ENCODE measurements at places on chromosomes 3 and 15.

GRCh38 chr3:14407203-14407602 lies 4.8 kb downstream of the SLC6A6 start:
- no peak for DNase-seq

- no peak for DNase-seq
These were observed 37.2 kb downstream of the ECT2 start for GRCh38 chr3:172787746-172788145.

GRCh38 chr15:91632176-91632575 lies 221.3 kb upstream of the SLCO3A1 start:
- no peak for DNase-seq

DNA sequence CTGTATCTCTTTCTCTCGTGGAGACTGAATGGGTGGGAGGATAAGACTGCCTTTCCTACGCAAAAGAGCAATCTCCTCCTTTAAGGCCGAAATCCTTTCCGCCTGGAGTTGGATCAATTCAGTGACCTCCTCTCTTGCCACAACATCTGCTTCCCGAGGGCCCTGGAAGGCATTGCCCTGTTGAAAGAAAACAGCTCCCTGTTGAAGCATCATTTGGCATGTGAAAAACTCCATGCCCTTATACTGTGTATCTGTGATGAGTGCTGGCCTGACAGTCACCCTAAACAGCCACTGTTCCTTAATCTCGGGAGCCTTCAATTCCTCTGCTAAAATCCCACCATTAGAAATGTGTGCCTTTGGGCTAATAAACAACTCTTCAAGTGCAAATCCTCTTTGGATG lies 80.2 kb downstream of the BOC start:
- no peak for DNase-seq

- DNase-seq = no peak
These were observed 16.1 kb downstream of the HMG20A start for GRCh38 chr15:77436822-77437221.

- DNase-seq = no peak
These were observed 80.9 kb downstream of the RAP2B start for GRCh38 chr3:153242896-153243295.

GRCh38 chr3:142802891-142803290 lies 79.1 kb downstream of the TRPC1 start:
- DNase-seq = no peak

DNA sequence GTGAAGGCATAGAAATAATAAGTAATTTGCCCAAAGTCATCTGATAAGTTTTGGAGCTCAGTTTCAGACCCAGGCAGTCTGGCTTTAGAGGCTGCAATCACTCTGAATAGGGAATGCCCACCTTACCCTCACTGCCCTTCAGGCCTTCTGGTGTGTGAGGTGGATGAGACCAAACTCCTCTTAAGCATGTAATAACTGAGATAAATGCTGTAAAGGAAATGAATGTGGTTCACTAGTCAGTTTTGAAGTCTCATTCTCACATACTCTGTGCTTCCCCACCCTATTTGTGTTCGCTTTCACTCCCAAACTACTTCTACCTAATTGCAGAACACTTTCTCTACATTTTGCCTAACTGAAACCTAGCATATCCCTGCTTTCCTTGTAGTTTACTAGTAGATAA lies 144.1 kb downstream of the FILIP1L start:
- DNase-seq = no peak

- DNase-seq = no peak
These were observed 358.0 kb downstream of the PTPRG start for GRCh38 chr3:61919371-61919770.

DNA sequence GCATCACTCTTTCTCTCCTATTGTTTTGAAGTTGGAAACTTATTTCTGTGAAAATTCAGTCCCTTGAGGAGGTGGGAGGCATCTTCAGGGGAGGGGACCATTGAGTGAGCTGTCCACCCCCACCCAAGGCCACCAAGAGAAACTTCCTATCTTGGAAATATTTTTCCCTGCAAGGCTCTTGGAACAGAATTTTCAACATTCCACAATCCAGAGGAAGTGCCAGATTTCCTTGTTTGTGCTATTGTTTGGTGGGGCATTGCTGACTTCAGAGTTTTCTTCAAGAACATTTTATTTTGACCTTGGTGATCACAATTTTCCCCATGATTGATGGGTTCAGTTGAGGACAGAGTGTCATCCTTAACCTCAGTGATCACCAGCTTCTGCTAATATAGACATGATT lies 12.0 kb downstream of the DNASE1L3 start:
- no peak for DNase-seq

DNA sequence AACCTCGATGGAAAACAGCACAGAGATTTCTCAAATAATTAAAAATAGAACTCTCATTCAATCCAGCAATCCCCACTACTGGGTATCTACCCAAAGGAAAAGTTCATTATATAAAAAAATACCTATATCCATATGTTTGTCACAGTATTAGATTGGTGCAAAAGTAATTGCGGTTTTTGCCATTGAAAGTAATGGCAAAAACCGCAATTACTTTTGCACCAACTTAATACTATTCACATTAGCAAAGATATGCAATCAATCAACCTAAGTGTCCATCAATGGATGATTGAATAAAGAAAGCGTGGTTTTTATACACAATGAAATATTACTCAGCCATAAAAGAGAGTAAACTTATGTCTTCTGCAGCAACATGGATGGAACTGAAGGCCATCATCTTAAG lies 12.2 kb upstream of the CCDC54 start:
- no peak for DNase-seq

GRCh38 chr15:73930790-73931281 lies 4.6 kb downstream of the LOXL1 start:
- no peak for DNase-seq

GRCh38 chr3:150582620-150583019 lies 20.5 kb upstream of the SELENOT start:
- DNase-seq = no peak

DNA sequence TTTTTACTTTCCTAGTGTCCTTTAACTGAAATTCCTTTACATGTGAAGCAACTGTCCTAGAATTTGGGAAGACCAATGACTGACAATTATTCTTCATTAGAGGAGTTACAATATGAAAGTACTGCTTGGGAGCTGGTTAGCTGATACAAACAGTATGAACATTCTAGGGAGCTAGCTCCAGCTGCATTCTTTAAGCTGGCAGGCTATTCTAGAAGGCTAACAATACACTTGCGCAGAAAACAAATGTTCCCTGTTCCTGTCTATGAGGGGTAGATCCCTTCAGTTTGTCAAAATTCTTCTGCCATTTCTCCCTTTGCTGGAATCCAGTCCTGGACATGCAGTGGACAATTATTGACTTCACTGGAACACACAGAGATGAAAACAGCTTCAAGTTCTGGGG lies 60.2 kb upstream of the NANOGP8 start:
- DNase-seq = no peak

DNA sequence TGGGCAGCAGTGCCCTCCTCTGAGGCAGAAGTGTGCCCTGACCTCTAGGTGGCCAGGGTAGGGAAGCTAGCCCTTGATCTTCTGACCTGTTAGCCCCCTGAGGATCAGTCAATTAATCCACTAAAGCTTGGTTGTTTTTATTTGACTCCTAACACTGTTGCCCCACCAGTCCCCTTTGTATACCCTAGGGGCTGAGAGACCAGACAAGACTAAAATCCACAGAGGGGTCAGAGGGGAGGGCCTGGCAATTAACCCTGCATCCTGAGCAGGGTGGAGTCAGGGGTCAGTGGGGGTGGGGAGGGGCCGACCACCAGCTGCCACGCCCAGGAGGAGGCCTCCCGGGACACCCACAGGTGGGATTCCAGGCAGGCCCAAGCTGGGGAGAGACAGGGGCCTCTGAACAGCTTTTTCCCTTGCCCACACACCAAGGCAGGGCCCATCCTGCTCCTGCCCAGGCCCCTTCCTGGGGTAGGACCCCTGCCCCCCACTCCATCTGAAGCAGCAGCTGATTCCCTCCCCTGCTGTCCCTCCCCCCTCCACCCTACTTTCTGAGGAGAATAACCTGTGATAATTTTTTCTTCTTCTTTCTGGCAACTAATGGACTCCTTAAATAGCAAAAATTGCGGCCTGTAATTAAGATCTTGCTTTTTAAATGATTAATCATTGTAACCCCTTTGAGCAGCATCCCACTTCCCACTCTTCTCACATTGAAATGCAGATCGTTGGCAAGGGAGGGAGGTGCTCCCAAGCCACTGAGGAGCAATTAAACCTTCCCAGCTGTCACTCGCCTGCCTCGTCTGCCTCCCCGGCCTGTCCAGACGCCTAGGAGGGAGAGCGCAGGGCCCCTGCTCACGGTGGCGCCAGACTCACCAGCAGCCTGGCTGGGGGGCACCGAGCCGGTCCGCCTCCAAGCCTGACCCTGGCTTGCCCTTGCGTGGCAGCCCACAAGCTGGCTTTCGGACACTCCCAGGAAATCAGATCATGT lies 51.9 kb downstream of the RHCG start:
- no peak for DNase-seq

DNA sequence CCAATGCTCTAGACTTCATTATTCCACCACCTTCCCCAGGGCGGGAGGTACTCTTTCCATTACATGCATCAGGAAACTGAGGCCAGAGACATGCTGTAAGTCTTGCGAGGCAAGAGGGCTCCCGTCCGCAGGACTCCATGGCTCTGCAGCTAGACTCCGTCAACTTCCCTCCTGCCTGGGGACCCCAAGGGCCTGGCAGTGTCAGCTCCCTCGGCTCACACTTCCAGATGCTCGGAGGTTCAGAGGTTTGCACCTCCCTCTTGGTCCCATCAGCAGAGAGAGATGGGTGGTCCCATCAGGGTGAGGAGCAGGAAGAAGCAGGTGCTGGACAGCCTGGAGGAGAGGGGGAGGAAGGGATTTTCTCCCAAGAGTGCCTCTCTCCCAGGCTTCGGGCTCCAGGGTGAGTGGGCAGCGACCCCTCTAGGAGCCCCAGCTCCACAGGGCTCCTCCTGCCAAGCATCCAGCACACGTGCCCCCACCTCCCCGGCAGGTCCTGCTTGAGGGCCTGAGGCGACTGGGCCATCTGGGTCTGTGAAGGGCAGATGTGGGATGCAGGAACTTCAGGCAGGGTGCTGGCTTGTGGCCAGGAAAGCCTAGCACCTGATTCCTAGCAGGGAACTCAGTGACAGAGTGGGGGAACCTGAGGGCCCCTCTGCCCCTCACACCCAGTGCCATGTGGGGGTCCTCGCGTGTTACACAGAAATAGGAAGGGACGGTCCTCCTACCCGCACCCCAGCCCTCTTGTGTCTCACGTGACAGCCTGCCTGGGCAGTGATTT lies 9.3 kb downstream of the PAK6 start:
- no peak for DNase-seq

DNA sequence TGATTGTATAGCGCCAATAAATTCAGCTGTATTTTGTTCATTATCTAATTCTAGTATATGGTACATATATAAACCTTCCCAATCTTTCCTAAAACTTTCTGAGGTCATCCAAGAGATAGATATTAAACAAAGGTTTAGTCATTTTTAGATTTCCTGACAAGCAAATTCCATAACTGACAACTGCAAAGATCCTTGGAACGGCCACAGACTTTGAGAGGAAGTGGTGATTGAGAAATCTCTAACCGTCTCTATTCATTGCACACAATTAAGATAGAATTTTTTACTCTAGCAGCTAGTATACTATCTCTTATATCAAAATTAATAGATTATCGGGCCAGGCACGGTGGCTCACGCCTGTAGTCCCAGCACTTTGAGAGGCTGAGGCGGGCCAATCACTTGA lies 4.7 kb downstream of the CSNK1G1 start:
- no peak for DNase-seq

DNA sequence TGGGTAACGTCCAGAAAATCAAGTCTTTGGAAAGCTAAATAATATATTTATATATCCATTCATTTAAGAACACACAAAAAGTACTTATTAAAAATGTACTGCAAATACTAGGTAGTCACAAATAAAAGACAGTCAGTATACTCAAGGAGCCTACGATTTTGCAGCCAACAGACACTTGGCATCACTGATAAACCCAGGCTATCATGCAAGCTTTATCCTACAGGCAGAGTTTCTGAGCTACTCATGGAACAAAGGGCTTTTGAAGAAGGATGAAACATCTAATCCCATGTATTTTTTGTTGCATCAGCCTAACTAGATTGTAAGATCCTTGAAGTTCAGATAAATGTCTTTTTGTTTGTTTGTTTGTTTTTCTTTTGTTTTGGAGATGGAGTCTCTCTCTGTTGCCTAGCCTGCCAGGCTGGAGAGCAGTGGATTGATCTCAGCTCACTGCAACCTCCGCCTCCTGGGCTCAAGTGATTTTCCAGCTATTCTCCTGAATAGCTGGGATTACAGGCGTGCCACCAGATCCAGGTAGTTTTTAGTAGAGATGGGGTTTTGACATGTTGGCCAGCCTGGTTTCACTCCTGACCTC lies 319.4 kb upstream of the MDFIC2 start:
- DNase-seq = no peak

DNA sequence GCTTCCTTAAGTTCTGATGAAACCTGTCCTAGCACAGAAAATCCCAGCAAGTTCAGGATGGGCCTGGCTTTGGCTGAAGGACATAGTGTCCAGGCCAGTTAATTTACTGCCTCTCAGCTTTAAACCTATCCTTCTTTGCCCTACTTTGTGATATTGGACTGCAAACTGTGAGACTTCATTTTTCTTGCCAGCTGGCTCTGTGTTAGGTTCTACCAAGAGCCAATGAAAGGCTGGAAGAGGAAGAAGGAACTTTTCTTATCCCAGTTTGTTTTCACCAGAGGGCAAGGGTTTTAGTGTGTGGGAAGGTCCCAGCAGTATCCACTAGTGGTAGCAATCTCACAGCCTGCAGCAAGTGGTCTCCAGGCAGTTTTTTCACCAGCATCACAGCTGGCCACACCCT lies 18.2 kb downstream of the DCUN1D1 start:
- no peak for DNase-seq
